ENCODE measurements at places on chromosomes 11 and 22. TPM values are rescaled to one million over a fixed set of nuclear protein-coding genes. Genes with fewer than 3 reads are reported as not detected.

DNA sequence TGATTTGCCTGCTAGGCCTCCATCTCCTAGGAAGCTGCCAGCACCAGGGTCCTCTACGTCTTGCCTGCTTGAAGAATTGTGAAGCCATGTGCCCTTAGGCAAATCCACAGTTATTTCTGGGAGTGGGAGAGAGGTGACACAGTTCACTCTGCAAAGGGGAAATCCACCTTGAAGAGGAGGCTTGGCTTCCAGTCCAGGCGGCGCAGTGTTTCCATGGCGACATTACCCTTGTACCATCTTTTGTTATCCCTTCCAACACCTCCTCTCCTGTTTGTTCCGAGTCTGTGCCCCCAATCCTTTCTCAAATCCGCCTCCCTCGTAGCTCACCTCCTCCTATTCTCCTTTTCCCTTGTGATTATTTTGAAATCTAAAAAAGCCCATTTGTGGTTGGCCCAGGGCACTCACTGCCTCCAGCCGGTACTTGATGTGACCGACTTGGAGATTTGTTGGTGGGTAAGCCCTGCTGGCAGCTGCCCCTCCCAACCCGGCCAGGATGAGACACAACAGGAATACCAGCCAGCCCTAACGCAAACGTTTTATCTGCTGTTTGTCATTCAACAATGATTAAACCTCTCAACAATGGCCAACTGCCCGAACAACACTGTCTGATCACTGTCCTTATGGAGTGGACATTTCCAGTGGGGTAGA, 18.4 kb downstream of the SYT13 start:
- no peak for DNase-seq

SPA17 gene
- total RNA-seq: 4.5 TPM

C1QTNF5 gene
- 3.4 TPM for total RNA-seq

IGSF22 gene
- 0.45 TPM for total RNA-seq

- no peak for DNase-seq
These were observed 97.2 kb downstream of the PIWIL4 start for GRCh38 chr11:94664346-94664745.

TMEM126A gene
- 24.0 TPM for total RNA-seq

PDGFD gene
- 4.8 TPM for total RNA-seq

DNA sequence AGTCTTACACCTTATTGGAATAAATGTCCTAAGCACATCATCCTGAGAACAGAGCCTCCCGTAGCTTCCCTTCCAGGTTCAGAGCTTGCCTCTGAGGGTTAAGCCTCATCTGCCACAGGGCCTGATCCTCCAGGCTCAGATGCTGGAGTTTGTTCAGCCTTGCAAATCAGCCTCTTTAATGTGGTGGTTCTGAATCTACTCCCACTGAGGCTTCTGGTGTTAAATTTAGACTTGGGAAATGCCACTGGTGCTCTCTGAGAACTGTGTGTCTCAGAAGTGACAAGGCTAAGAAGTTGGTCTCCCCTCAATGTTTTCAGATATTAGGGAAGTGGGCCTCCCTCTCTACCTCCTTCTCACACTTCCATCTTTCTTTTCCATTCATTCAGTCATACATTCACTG, 68.7 kb downstream of the CCDC81 start:
- no peak for DNase-seq

MRGPRX3 gene
- total RNA-seq: not detected

DNA sequence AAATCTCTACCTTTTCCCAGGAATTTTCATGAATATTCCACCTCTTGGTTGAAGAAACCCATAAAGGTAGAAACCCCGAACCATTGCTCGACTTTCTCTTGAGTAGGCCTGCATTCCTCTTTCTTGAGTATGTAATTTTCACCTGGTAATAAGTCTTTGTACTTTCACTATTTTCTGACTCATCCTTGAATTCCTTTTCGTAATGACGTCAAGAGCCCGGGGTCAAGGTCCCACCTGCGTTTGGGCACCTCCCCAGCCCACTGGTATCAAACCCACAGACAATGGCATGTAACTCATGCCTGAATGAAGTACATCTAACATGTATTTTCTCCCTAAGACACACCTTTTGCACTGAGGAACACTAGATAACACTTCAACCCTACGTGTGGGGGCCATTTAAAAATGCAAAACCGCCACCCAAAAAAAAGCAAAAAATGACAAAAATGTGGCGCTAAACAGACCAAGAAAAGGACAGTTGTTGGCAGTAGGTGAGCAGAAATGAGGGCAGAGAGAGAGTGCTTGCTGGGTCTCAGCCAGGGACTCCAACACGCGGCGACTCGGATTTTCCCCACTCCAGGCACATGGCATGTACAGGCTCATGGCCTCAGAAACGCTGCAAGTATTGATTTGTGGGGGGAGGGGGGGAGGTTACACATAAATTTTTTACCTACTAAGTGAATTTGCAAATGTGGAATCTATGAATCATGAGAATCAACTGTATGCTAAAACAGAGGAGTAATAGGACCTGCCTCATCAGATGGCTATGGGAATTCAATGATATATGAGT, 4.1 kb upstream of the C11orf24 start:
- no peak for DNase-seq

DNA sequence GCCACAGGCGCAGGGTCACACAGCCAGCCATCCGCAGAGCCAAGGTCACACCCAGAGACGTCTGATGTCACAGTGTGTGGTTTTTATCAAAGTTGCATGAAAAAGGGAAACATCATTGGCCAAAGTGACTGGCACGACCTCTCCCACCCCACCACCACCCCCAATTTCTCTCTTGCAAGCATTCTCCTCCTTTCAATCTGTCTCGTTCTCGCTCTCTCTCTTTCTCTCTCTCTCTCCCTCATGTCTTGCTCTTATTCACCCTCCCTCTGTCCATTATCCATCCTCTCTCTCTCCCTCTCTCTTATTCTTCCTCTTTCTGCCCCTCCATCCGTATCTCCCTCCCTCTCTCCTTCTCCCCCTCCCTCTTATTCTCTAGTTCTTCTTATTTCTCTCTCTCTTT, 40.6 kb downstream of the MN1 start:
- DNase-seq: no peak

GRCh38 chr22:47813661-47814060, 1051.2 kb downstream of the TBC1D22A start:
- no peak for DNase-seq

DNA sequence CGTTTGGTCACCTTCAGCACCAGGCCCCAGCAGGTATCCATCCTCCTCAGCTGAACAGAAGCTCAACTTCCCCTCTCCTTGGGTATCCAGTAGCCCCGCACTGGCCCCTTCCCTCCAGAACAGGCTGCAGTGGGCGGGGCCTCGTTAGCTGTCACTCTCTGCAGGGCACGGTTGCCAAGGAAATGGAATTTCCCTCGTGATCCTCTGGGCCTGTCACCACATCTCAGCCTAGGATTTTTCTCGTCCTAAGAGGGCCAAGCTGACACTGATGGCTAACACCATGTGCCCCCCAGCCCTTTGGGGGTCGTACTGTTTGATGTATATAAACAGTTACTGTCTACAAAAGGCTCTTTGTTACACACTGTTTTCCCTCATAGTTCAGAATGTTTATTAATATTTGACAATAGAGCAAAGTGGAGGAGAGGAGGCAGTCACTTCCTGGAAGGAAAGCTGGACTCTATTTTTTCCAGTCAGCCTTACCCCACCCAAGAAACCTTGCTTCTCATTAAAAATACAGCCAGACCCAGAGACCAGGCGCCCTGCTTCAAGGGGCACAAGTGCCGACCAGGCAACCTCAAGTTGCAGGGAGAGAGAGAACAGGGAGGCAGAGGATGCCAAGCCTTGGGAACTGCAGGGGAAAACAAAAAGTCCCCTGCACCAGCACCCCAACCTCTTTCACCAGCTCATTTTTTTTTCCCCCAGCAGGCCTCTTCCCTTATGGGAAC, 44.5 kb downstream of the FEZ1 start:
- DNase-seq: peak; percentile 88

PATE2 gene
- total RNA-seq: 1.7 TPM
